ENCODE measurements at places on chromosomes 2 and 18. TPM values are rescaled to one million over a fixed set of nuclear protein-coding genes. Genes with fewer than 3 reads are reported as not detected.
A peak's percentile ranks its signal among the peaks of the same experiment; 100 is the strongest.

DNA sequence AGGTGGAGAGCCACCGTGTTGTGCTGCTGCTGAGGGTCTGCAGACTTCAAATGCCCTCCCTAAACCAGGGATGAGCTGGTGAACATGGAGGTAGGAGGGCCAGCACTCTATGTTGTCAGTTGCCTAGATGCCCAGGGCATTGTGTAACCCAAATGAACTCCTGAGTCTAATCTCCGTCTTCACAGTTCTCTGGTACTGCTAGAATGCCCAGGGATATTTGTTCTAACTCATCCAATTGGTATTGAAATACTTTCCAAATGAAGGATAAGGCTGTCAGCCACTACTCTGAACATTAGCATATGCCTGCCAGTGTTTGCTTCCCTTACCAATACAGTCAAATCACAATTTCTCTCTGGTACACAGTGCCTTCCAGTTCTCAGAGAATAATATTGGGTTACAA is 492.6 kb downstream of the SLC4A3 start:
- H3K27me3 ChIP-seq: no peaks in the 10 kb centered on the region
- H3K27ac ChIP-seq: no peak overlapping the region
- no peak overlapping the region for H3K4me3 ChIP-seq
- H3K36me3 ChIP-seq: no peaks in the 10 kb centered on the region

Gene DSG4
- not detected for total RNA-seq

- no peaks in the 10 kb centered on the region for H3K36me3 ChIP-seq
- no peaks in the 10 kb centered on the region for H3K27me3 ChIP-seq
- H3K4me1 ChIP-seq: peaks cover 24% of the 10 kb centered on the region
- H3K27ac ChIP-seq: no peak overlapping the region
- no peak for DNase-seq
Measured at GRCh38 chr2:179237209-179237946, 27.3 kb downstream of the SESTD1 start.

Gene FARSB
- total RNA-seq: 44.5 TPM

DNA sequence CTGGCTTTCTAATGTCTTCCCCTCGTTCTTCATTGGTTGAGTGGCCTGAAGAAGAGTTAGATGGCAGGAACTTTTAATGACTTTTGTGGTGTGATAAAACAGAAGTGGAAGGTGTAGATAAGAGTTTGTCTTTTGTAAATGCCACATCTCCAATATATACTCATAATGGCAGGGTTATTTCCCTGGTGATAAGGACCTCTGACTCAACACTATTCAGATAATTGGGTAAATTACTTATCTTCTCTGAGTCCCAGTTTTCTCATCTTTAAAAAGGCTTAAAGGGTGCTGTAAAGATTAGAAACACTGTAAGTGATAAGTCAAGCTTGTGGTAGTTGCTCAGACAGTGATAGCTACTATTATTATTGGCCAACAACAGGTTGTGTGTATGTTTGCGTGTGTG is 9.5 kb downstream of the KLHL14 start:
- H3K27ac ChIP-seq: no peak overlapping the region
- no peak overlapping the region for H3K4me3 ChIP-seq
- no peaks in the 10 kb centered on the region for H3K27me3 ChIP-seq
- H3K36me3 ChIP-seq: no peaks in the 10 kb centered on the region
- no peak for DNase-seq
- H3K4me1 ChIP-seq: no peaks in the 10 kb centered on the region

- no peaks in the 10 kb centered on the region for H3K36me3 ChIP-seq
- no peak overlapping the region for H3K27ac ChIP-seq
- H3K4me1 ChIP-seq: peaks cover 8% of the 10 kb centered on the region
- H3K4me3 ChIP-seq: peak overlapping the region; percentile 50
- H3K27me3 ChIP-seq: peaks cover 5% of the 10 kb centered on the region
- no peak for DNase-seq
Measured at GRCh38 chr2:11131166-11131920, 23.9 kb upstream of the SLC66A3 start.

Gene SPP2
- total RNA-seq: not detected

DNA sequence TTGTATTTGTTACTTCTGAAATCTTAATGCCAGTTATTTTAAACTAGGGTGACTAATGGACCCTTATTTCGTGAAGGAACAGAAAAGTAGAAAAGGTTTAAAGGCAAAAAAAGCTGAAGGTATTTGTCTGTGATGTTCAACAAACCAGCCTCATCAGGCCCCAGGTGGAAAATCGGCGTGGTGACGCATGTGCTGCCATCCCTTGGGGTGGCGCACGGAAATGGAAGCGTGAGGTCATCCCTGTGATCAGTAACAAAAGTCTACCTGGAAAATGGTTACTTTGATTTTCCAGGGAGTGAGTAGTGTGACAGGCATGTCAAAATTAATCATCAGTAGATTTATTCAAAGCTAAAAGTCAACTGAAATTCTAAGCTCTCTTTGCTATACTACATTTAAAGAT is 313.2 kb downstream of the GBX2 start:
- H3K27me3 ChIP-seq: no peaks in the 10 kb centered on the region
- no peak overlapping the region for H3K27ac ChIP-seq
- H3K4me1 ChIP-seq: no peaks in the 10 kb centered on the region
- no peak overlapping the region for H3K4me3 ChIP-seq
- DNase-seq: no peak
- no peaks in the 10 kb centered on the region for H3K36me3 ChIP-seq

DNA sequence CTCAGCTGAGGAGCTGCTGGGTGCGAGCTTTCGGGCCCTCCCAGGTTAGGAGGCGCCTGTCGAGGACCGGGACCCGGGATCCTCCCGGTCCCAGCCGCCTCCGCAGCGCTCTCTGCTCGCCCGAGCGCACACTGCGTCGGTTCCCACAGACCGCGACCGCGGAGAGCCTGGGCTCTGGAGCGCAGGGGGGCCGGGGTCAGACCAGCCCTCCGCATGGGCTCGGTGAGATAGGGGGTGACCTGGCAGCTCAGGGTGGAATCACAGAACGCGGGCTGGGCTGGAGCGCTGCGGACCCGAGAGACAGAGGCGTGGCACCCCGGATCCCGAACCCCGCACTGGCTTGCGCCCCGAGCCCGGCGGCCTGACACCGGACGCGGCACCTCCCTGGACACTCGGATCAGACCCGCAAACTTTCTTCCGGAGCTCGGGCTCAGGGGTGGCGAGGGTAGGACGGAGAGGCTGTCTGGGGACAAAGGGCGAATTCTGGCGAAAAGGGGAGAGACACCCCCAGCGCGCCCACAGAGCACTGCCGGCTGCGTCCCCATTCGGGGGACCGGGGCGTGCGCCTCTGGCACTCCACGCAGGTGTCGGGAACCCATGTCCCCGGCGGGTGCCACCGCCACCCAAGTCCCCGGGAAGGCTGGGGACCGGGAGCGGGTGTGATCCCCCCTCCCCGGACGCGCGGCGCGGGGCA is 612 bp downstream of the DIPK1C start:
- H3K27me3 ChIP-seq: peaks cover 55% of the 10 kb centered on the region
- DNase-seq: peak; percentile 60
- H3K36me3 ChIP-seq: no peaks in the 10 kb centered on the region
- H3K4me3 ChIP-seq: no peak overlapping the region

GRCh38 chr2:208179028-208179609 is 10.7 kb downstream of the C2orf80 start:
- no peaks in the 10 kb centered on the region for H3K36me3 ChIP-seq
- no peak for DNase-seq
- H3K4me1 ChIP-seq: peaks cover 6% of the 10 kb centered on the region
- H3K27me3 ChIP-seq: peaks cover 21% of the 10 kb centered on the region

Gene NT5DC4
- not detected for total RNA-seq

DNA sequence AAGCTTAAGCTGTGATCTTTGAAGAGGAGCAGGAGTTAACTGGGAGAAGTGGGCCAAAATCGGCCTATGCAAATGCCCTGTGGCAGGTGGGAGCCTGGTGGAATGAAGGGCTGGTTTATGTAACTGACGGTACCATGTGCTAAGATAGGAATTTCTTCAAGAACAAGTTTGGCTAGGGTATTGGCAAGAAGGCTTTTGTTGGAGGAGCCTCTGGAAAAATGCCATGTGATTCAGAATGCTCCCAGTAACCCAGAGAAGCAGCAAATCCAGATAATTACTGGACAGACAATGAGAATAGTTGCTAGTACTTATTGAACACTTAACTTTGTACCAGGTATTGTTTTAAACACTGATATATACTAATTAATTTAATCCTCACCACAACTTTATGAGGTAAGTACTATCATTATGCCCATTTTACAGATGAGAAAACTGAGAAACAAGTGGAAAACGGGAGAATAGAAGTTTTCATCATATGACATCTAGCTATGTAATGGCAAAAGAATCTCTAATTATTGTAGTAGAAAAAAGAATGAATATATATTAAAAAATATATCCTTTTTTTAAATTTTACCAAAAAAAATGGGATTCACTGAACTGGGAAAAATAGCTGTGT is 9.1 kb upstream of the FAM124B start:
- no peaks in the 10 kb centered on the region for H3K4me1 ChIP-seq
- no peak overlapping the region for H3K4me3 ChIP-seq
- H3K36me3 ChIP-seq: no peaks in the 10 kb centered on the region
- no peak overlapping the region for H3K27ac ChIP-seq
- H3K27me3 ChIP-seq: no peaks in the 10 kb centered on the region

DNA sequence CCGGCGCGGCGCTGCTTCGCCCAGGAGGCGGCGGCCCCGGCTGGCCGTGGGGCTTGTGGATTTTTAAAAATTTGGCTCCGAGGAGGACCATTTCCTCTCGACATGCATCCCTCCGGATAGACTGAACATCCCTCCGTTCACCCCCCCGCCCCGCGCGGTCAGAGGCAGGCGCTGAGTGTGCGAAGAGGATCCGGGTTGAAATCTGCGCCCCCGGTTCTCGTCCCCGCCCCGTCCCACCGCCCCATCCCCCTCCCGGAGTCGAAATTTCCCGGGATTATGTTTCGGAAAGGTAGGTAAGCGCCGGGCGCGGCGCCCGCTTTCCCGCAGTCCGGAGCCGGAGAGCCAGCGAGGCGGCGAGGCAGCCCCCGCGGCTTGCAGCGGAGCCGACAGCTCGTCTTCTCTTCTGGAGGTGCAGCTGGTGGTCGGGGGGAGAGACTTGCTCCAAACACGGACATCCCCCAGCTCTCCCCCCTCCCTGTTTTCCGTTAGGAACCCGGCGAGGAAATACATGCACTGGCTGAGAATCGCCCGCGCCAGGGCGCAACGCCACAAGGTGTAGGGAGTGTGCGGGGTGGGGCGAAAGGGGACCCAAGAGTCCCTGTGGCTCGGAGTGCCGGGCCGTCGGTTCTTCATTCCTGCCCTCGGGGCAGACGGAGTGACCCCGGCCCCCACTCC is at the start of gene PRKCE:
Gene PRKCE, plus strand, starts transcription at position 261 of the 675 bp plus-strand sequence.
- peak within 1 kb of the TSS; percentile 79 for H3K27ac ChIP-seq
- peak; percentile 64 for DNase-seq
- peaks cover 6% of the 10 kb centered on the region for H3K36me3 ChIP-seq
- peaks cover 35% of the 10 kb centered on the region for H3K4me1 ChIP-seq
- peak within 1 kb of the TSS; percentile 95 for H3K4me3 ChIP-seq

DNA sequence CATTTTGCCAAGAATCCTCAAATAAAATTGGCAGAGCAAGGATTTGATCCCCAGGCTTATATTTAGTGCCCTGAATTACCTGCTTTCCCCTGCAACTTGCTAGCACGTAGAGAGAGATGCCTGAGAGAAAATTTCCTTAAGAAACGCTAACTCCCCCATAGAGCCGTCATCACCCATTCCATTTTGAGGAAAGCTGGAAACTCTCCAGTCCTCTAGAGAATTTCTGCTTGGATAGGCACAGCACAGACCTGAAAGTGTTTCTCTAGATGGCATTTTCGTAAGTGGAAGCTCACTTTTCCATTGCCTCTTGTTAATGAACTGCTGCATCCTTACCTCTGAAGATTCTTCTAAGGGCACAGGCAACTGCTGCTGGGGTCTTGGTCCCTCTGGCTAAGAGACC is 277.8 kb upstream of the SIX2 start:
- H3K4me1 ChIP-seq: no peaks in the 10 kb centered on the region
- peaks cover 23% of the 10 kb centered on the region for H3K27me3 ChIP-seq
- no peak for DNase-seq

DNA sequence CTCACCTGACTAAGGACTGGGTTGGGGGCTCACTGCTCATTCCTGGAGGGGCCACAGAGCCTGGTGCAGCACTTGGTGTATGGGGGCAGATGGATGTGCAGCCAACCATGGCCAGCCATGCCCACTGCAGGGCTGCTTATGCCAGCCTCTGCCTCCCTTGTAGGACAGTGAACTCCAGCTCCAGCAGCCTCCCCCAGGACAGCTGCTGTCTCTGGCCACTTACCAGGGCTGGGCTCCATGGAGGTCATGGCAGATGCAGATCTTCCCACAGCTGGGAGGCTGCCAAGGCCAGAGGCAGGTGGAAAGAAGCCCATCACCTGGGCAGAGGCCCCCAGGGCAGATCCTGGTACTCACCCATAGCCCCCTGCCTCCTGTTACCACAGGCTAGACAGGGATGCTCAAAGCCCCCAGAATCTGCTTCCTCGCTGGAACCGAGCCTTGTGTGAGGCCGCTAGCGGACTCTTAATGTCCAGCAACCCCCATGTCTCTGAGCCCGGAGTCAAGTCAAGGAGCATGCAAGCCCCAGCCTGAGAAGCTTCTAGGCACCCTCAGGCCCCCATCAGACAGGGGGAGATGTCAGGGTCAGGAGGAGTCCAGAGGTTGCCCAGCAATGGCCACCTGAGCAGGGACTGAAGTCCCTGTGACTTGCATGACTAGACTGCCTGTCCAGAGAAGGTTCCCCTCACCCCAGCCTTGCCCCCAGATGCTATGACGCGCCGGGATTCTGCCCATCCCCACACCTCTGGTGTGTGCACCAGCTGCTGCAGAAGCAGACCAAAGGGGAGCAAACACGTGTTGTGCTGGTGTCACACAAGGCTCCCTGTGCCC is 123.6 kb downstream of the TWIST2 start:
- H3K27me3 ChIP-seq: peaks cover 19% of the 10 kb centered on the region
- DNase-seq: no peak
- H3K36me3 ChIP-seq: peaks cover 11% of the 10 kb centered on the region
- peaks cover 2% of the 10 kb centered on the region for H3K4me1 ChIP-seq
- no peak overlapping the region for H3K4me3 ChIP-seq

GRCh38 chr2:241065355-241065803 is 36.7 kb downstream of the MTERF4 start:
- H3K4me3 ChIP-seq: no peak overlapping the region
- no peaks in the 10 kb centered on the region for H3K4me1 ChIP-seq
- H3K27me3 ChIP-seq: no peaks in the 10 kb centered on the region
